ENCODE measurements at places on chromosomes 2 and 18. TPM values are rescaled to one million over a fixed set of nuclear protein-coding genes. Genes with fewer than 3 reads are reported as not detected.
A peak's percentile ranks its signal among the peaks of the same experiment; 100 is the strongest.

- no peak for DNase-seq
Observed at GRCh38 chr2:209121691-209122090, 302.2 kb upstream of the MAP2 start.

The NAT8 gene
- not detected for total RNA-seq

GRCh38 chr18:8389391-8390340 is 219.6 kb upstream of the RAB12 start:
- peak; percentile 76 for DNase-seq

The RNF181 gene
- 138 TPM for total RNA-seq

- DNase-seq = no peak
Observed at GRCh38 chr2:29753671-29754444, 167.5 kb downstream of the ALK start.

DNA sequence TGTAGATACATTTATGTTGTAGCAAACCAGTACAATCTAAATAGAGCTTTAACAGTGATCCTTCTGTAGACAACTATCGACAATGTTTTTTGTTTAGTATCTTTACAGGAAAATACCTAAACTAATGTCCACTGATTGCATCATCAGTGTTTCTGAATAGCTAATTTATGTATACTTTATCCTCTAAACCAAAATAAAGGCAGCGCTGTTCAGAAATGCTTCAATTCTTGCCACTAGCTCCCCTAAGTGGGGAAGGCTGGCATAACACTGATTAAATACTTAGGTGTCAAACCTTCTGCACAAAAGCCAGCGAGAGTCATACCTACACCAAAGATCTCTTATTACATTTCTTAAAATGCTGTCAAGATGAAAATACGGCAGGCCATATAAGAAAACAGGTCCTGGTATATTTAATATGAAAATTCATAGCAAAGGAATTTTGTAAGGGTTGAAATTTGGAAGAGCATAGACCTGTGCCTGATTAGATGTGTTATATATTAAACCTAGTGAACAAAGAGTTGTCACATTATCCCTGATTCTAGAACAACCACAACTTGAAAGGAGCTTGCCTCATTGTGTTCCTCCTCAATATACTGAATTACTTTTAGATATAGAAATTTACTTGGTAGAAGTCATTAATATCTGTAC is 1693.4 kb upstream of the SLC39A10 start:
- no peak for DNase-seq

The FNDC4 gene
- total RNA-seq = 6.8 TPM

DNA sequence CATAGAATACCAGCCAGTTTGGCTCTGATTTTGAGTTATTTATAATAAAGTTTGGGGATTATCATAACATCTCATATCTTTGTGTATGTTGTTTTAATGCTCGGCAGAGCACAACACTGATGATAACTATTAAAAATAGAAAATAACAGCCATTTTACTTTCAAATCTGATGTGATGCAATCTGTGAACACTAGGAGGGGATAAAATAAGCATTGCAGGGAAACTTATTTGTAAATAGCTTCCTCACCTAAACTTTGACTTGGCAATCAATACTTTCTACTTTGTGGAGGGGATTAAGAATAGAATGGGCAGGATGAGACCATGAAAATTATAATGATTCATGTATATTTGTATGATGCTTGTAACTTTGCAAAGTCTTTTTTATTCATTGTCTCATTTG is 54.4 kb downstream of the USP14 start:
- no peak for DNase-seq

The ZNF396 gene
- total RNA-seq = 2.5 TPM

DNA sequence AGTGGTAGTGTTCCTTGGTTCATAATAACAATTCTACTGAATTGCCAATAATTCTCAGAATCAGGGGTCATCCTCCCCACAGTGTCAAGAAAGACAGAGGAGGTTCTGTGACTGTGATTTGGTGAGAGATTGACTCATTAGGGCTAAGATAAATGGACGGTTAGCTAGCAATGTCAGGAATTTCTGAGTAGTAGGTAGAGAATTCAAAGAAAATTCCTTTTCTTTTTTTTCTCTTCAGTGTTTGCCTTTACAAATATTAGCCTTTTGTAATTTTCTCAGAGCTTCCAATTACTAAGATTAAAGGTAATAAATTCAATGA is 16.8 kb upstream of the CRIM1 start:
- DNase-seq = no peak

The LIMS3 gene
- total RNA-seq = 4.6 TPM

GRCh38 chr2:215535741-215536140 is 99.9 kb upstream of the FN1 start:
- DNase-seq = no peak

The CYTIP gene
- 3.3 TPM for total RNA-seq

The PTPRN gene
- 8.8 TPM for total RNA-seq

The MARCO gene
- total RNA-seq = 3.3 TPM

The ADNP2 gene
- 13.2 TPM for total RNA-seq

The COL4A3 gene
- 0.83 TPM for total RNA-seq

GRCh38 chr2:141728886-141729285 is 401.9 kb downstream of the LRP1B start:
- no peak for DNase-seq

DNA sequence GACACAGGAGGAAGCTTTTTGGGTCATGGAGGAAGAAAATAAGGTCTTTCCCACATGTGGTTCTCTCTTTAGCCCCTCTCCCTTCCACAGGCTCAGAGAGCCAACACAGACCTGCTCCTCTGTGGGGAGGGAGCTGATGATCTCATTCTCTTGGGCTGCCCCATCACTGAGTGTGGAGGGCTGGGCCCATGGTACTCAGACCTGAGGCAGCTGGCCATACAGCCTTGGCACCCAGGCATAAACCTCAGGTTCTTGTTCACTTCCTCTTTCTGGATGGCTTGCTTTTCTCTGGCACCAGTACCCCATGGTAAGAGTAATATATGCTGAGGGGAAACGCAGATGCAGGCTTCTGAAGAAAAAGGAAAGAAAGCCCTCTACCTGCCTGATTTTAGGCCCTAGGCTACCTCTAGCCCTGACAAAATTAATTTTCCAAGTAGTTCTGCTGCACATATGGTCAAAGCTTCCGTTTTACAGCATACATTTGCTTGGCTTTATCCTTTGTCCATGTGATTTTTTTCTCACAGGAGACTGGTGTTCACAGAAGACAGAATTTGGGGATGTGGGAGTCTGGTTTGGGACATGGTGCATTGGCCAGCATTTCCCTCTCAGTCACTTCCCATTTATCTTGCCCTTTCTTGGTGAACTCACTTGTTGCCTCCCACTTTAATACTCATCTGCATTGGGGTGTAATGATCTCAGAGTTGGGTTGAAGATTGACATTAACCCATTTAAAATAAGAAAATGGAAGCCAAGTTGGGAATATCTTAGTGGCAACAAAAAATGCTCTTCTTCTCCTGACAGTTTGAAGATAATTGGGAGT is 11.1 kb downstream of the DHRS9 start:
- DNase-seq = no peak

The KDM3A gene
- total RNA-seq = 47.8 TPM

DNA sequence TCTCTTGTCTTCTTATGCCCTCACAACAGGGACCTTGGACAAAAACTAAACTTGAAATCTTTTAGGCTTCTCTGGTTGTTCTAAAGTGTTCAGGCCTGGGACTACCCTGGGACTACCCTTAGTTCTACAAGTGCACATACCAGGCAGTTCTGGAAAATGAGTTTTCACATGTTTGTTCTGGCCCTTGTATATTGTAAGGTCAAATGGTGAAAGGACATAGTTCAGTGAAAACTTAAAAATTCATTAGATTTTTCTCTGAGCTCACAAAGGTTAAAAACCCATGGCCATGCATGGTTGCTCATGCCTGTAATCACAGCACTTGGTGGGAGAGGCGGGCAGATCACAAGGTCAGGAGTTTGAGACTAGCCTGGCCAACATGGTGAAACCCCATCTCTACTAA is 875.5 kb upstream of the FAM98A start:
- no peak for DNase-seq

GRCh38 chr18:22977847-22978701 is 44.9 kb downstream of the RBBP8 start:
- DNase-seq = no peak

DNA sequence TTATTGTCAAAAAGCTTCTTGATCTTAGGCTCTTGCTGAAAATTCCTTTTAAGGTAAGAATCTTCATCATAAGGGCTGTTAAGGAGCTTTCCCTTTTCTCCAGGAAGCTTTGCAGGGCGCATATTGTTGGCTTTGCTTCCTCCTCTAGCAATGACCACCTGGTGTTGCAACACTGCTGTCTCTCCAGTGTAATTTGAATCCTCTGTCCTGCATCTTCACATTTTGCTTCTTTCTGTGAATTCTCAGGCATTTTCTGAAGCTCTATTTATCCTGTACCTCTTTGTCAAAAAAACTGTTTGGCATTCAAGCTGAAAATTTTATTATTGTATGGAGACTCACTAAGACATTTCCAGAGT is 533.1 kb upstream of the CHAC2 start:
- DNase-seq = no peak

DNA sequence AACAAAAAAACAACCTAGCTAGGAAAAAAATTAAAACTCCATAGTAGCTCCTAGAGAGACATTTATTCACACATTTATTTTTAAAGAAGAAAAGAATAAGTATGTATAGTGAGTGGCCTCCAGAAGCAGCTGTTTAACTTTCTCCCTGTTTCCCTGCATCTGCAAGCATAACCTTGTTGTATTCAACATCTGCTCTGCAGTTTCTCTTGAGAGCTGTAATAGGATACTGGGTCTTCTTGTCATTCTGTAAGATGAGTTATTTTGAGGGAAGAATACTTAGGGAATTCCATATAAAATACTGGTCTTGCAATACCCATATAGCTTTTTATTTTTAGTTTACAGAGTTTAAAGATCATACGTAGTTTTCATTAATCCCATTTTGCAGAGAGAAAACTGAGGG is 246.6 kb downstream of the LRRTM1 start:
- DNase-seq = no peak

DNA sequence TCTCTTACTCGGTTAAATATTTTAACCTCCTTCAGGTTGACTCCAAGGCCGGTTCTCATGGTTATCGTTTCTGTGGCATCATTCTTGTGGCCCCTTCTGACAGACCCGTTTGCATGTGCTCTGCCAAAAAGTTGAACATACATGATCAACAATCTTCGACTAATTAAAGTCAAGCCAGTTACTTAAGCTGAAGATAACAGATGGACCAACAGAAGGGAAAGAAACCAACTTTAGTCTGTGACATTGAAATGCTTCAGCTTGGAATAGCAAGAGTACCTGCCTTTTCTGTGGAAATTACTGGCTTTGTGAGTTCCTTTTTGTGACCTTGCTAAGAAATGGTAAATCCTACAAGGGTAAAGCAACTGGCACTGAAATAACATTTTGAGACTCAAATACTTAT is 1429.1 kb downstream of the LRP1B start:
- DNase-seq = no peak

GRCh38 chr2:64626963-64627760 is 26.6 kb downstream of the SERTAD2 start:
- DNase-seq = peak; percentile 68

- no peak for DNase-seq
Observed at GRCh38 chr18:41999751-42000150, 44.7 kb downstream of the PIK3C3 start.

DNA sequence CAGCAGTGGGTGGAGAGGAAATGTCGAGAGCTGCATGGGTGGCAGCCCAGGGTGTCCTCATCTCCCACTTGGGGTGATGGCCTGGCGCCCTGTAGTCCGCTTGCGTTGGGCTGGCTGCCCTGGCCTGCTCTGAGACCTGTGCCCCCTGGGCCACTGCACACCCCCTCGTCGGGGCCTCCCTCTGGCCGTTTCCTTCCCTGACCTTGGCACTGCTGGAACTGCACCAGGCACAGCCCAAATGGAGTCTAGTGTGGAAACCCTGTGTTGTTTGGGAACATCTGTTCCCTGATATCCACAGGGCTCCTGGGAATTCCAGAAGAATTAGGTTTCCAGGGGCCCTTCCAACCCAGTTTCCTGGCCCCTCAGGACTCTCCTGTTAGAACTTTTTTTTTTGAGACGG is 13.9 kb downstream of the EFHD1 start:
- no peak for DNase-seq

The GPR155 gene
- total RNA-seq = 24.1 TPM

- DNase-seq = no peak
Observed at GRCh38 chr2:16160281-16161084, 220.1 kb downstream of the MYCN start.

The VAMP5 gene
- 58.9 TPM for total RNA-seq

GRCh38 chr2:177359836-177360595 is 32.6 kb upstream of the AGPS start:
- DNase-seq = no peak

DNA sequence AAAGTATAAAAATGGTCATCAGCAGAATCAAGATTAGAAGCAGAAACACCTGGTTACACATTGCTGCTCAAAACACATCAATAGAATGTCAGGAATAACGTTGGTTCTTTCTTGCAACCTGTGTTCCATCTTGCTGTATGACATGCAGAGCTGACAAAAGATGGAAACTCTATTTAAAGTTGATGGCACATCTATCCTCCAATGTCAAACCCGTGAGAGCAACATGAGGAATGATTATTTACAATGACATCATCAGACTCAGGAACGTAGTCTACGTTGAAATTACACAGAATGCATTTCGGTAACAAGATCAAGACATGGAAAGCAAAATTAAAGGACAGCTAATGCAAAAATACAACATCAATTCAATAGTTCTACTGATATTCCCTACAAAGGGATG is 26.2 kb upstream of the TTN start:
- no peak for DNase-seq

The INHA gene
- not detected for total RNA-seq

- no peak for DNase-seq
Observed at GRCh38 chr2:122486705-122487415, 731.4 kb downstream of the TSN start.

- DNase-seq = no peak
Observed at GRCh38 chr2:189702071-189702470, 27.6 kb downstream of the ANKAR start.

The CPLX4 gene
- not detected for total RNA-seq

DNA sequence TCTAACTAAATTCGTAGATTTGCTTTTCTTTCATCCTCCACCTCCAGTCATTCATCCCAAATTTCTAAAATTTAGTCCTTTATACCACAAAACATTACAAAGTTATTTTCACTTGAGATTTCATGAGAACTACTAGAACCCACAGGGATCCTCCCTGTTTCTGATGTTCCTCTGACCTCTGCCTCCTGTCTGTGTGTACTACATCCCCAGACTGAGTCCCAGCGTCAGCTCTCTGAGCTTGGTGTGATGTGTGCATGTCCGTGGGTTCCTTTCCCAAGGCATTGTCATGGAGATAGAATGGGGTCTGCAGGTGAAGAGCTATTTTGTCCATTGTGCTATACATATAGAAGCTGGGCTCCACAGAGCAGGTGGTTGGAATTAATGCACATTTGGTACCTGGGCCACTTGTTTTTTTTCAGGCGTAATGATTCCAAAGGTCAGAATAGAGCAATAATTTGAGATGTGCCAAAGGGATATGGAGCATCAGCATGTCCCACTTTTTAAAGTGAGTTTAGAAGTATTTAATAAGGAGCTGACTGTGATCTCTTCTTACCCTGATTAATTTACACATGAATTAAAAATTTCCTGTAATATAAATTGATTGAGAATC is 151.2 kb upstream of the BOD1L2 start:
- no peak for DNase-seq

The ABCG5 gene
- total RNA-seq = not detected

The SPP2 gene
- not detected for total RNA-seq

GRCh38 chr2:37873229-37873628 is 51.9 kb upstream of the RMDN2 start:
- no peak for DNase-seq

All from sigmoid colon (tissue), 7 donors.